ENCODE measurements at places on chromosomes 6 and 20.

DNA sequence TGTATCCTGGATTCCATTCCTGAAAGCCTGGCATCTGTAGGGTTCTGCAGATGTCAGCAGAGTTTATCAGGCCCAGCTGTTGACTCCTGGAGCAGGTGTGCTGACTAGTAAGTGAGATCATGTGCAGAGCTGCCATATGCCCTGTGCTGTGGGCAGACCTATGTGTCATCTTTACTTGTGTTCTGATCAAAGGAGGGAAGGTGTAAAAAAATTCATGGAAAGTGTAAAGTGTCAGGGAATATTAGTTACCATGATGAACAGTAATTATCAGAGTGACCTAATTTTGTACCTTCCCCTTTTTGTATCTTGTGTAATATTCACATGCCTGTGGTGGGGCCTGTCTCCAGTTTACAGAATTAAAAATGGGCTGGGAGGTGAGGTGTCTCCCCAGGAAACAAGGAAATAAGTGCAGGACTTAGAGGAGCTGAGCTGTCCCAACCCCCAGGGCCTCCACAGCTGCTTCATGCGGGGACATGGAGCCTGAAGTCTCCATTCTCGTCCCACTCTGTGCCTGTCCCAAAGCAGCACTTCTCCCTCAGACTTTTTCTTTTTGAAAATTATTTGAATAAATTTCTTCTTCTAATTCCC is 148.2 kb upstream of the GGTLC1 start:
- no peak for DNase-seq

- no peak for DNase-seq
Measured at GRCh38 chr6:159753081-159753872, 8.6 kb upstream of the ACAT2 start.

- DNase-seq: no peak
Measured at GRCh38 chr20:32440758-32441078, 82.6 kb downstream of the ASXL1 start.

DNA sequence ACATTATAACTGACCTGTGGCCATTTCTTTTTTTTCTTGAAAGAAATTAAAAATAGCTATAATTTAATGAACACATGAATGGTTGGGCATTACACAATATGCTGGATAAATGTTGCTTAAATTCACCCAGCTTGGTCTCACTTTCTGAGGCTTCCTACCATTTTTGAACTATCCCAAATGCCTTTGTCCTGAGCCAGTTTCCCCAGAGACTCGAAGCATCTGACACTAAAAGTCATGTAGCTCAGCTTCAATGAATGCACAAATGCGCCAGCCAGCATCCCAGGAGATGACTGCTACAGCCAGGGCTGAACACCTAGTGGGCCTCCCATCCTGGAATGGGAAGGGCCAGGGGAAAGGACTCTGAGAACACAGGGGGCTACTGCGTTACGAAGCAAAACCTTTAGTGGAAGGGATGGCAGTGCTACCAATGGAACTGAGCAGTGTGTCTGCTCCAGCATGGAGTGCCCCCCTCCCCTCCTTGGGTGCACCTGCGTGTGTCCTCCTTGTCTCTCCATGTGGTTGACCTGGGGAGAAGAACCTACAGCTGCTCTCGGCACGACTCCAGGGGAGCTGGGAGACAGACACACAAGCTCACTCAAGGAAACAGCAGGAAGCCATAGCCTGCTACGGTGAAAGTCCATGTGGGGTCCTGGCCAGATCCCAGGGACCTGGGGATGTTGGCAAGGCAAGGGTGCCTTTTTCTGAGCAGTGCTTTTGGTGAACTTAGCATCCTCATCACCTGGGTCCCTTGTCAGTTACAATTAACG is 60.9 kb downstream of the IRF4 start:
- no peak for DNase-seq

Data from stimulated activated CD8-positive, alpha-beta memory T cell treated with anti-CD3 and anti-CD28 coated beads, Interleukin-4, amount 100 ng/mL, for 24 hours (primary cell).